CD8-positive, alpha-beta memory T cell (primary cell): ENCODE measurements at places on chromosomes 5 and 9.
A peak's percentile ranks its signal among the peaks of the same experiment; 100 is the strongest.

- no peak for DNase-seq
These were observed 11.1 kb upstream of the PPP1R2B start for GRCh38 chr5:156838961-156839360.

DNA sequence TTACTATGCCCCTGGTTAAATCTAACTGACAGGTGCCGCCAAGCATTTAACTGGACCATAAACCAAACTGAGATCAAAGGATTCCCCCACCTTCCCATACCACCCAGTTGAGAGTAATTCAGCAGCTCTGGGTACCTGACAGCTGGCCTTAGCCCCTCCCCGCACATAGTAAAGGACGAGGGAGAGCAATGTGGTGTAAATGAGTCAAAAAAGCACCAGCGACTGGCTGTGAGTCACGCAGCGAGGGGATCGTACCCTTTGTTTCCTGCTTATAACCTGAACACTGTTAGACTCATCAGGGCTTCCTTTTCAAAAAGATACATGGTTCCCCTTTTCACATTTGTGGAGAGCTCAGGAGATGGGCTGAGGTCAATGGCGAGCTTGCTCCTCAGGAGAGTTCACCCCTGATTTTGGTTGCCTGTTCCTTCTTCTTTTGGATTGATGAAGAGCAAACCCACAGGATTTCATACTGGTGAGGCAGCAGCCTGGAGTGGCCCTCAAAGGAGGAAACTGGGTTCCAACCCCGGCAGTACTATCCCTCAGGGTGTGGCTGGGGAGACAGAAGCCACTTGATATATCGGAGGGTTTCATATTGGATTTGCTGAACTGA, 71.5 kb downstream of the ANKRD33B start:
- peak; percentile 13 for DNase-seq

DNA sequence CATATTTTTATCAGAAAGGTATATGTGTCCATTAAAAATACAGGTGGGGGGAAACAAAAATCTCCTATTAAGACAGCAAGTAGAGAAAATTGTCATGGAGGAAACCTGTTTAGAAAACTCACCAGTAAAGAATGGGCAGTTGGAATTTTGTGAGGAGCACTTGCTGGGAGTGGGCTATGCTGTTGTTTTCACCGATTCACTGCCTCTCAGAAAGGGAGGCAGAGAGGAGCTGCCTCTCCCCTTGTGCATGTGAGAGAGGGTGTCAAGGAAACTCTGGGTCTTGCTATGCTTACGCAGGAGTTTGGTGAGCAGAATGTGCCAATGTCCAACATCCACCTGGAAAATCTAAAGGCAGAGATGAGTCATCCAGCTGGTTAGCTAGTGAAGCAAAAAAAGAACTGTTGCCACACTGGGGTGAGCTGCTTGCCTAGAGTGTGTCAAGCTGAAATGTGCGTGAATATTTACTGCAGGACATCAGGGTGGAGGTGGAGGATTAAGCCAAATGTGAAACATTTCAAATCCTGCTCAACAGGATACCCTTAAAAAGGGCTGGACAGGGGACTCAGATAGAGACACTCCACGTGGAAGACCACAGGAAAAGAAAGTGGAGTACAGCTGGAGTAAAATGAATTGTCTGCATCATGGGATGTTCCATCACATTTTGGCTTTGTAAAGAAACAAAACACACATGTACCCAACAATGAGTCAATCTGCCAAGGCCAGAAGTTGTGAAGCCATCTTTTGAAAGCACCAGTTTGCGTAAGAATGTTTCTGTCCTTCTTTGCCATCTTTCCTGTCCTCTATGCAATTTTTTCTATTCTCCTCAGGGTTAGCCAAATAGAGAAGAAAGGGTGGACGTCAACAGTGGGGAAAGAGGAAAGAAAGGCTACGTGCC, 449.7 kb upstream of the MPDZ start:
- DNase-seq = no peak

GRCh38 chr5:171622010-171622409, 163.6 kb upstream of the SMIM23 start:
- no peak for DNase-seq

- DNase-seq = no peak
These were observed 578.4 kb downstream of the CDK5RAP2 start for GRCh38 chr9:120001536-120001935.

DNA sequence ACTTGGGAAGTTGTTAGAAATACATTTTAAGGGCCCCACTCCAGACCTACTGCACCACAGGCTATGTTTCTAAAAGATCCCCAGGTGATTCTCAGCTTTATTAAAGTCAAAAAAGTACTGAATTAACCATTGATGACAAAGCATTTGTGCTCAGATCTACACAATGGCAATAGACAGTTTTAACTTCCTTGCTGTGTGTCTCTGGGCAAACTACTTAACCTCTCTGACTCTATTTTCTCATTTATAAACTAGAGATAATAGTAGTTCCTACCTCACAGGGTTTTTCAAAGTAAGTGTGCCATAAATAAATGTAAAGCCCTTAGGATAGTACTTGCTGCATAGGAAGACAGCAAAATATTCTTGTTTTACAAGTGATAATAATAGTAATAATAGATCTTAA, 66.3 kb downstream of the LIX1 start:
- DNase-seq = no peak

DNA sequence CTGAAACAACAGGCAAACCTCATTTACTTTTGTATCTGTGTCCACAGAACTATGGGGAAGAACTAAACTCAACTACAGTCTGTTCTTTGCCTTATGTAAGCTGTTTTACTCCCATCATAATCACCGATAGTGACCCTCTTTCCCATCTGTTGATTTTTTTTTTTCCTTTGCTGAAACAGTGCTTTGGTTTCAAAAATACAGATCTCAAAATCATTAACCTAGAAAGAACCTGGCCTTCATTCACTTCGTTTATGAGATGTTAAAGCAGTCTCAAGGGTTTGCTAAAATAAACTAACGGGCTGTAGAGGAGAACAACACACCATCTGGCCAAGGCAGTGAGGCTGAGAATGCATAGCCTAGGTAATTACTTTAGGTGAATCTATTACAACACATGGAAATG, 706.6 kb upstream of the ZNF608 start:
- DNase-seq = no peak

- DNase-seq = no peak
These were observed 193.5 kb upstream of the ANKH start for GRCh38 chr5:15065091-15065490.
